Stimulated activated CD8-positive, alpha-beta memory T cell treated with anti-CD3 and anti-CD28 coated beads, Interleukin-2, amount 100 ng/mL, for 48 hours (primary cell): ENCODE measurements at places on chromosomes 12 and 14.

DNA sequence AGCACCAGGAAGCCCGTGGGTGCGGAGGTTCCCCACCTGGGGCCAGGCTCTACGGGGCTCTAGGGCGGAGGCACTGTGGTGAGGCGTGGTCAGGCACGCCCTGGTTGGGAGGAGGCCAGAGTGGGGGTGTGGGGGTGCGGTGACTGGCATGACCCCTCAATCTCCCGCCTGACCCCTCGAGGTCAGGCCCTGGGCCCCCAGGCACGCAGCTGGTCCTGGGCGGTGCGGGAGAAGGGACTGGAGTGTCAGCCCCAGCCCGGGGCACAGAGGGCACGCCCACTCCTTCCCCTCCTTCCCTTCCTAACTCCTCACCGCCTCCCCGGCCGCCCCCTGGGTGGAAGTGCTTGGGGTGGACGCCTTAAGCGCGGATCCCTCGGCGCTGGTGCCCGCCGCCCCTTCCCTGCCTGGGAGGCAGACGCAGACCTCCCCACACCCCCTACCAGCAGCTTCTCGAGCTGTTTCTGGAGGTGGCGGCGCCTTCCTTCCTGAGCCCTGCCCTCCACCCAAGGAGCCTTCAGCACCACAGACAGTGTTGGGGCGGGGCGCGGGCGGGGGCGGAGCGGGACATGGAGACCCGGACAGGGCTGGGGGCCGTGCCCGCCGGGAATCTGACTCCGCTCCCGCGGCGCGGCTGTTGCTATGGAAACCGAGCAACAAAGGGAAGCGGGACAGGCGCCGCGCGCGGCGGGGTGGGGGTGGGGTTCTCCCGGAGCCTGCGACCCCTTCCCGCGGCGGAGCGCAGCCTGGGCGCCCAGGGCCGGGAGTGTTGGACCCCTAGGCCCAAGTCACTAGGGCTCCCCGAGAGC is 741 bp upstream of the CRIP2 start:
- DNase-seq: peak; percentile 51

- DNase-seq: no peak
These were observed 86.1 kb downstream of the BCL2L14 start for GRCh38 chr12:12156828-12157227.

DNA sequence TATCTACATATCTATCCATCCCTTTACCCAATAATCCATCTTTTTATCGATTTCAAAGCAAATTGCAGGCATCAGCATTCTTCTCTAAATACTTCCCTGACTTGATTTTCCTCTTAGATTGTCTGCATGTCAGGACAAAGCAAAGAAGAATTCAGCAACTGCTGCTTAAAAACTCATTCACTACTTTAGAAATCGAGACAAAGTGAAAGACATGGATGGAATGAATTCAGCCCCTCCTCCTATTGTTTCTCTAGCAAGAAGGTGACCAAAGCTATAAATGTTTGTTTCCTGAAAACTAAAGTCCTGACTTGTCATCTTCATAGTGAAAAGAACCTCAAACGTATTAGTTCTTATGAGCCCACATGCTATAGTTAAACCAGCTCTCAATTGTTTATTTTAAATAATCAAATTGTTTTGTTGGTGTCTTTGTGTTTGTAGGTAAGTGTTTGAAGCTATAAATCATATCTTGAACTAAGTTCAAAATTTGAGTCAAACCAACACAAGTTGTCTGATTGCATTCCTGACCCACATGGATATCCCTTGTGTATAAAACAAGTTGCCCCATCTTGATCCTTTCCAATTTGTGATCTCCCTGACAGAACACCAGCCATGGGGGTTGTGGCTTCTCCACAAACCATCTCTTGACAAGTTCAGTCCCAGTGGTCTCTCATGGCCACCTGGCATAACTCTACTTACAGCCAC is 58.6 kb upstream of the ARHGAP5 start:
- no peak for DNase-seq

- DNase-seq: no peak
These were observed 278.2 kb upstream of the RTL1 start for GRCh38 chr14:101181446-101182313.
